CD4-positive, alpha-beta T cell treated with Interleukin-17A for 4 hours (primary cell): ENCODE measurements at places on chromosomes 3 and 15.

GRCh38 chr3:42707620-42708355, 5.2 kb upstream of the HHATL start:
- DNase-seq, result no peak

DNA sequence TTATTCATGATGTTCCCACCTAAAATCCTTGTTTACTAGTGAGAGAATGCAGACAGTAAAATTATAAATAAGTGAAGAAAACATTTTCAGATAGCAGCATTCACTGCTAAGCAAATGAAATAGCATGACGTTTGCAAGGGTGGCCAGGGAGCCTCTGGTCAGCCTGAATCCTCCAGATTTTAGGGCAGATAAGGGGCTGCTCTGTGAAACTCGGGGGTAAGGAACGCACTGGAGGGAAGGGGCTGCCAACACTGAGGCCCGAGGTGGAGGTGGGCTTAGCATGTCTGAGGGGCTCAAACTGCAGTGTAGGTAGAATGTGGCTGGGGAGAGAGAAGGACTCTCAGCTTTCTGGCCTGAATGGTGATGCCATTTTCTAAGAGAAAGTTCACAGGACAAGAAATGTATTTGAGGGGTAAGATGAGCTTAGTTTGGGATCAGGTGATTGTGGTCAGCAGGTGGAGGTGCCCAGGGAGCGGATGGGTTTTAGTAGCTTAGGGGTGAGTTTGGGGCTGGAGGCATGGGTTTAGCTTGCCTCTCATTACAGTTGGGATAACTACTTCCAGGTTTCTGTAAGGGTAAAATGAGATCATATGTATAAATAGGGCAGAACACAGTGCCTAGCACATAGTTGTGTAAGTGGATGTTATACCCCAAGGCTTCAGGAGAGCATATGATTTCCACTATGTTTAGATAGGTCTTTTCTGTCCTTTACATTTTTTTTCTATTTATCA, 20.5 kb downstream of the GPR171 start:
- no peak for DNase-seq

- no peak for DNase-seq
Measured at GRCh38 chr15:84800365-84800806, 16.8 kb upstream of the ALPK3 start.

- no peak for DNase-seq
Measured at GRCh38 chr3:55617385-55617784, 130.3 kb upstream of the WNT5A start.

DNA sequence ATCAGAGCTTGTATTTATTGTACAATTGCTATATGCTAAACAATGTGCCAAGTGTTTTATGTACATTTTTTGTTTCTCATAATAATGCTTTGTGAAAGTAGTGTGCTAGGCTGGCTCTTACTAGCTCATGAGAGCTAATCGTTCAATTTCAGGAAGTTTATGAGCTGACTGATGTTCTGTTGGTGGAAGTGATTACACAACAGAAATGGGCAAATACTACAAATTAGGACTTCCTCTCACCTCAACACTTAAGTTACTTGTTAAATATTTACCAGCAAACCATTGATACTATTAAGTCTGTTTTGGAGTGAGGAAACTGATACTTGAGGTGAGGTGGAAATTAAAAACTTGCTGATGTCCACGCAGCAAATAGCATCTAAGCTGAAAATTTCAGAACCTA, 32.3 kb downstream of the SLC9C1 start:
- DNase-seq, result no peak

GRCh38 chr3:105352976-105353375, 13.7 kb upstream of the ALCAM start:
- no peak for DNase-seq

DNA sequence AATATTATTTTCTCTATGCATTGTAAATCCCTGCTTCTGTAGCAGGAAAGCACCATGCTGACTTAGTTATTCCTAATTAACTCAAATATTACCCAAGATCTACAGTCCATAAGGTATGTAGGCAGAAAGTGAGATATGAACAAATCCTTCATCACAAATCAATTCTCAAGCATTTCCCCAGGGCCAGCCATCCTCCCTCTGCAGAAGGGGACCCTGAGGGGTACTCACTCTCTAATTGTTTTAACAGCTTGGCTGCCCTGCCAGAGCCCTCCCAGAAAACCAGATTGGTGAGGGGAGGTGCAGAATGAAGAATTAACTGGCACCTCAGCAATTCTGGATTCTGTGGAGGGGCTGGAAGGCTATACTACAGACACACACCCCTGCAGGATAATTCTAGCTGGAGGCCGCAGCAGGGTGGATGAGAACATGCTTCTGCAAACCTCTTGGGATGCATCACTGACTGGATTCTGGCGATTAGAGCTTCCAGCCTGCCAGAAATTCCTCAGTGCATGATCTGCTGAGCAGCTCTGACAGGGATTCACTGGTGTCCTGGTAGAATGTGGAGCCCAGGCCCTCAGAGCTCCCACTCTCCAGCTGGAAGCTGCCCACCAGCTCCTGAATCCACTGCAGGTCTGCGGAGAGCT, 88.6 kb upstream of the HERC1 start:
- no peak for DNase-seq

GRCh38 chr3:156300371-156300770, 180.0 kb downstream of the KCNAB1 start:
- DNase-seq, result no peak

GRCh38 chr3:11581237-11582190, 62.2 kb downstream of the VGLL4 start:
- DNase-seq, result no peak

- no peak for DNase-seq
Measured at GRCh38 chr3:49740427-49740826, 16.7 kb upstream of the GMPPB start.

DNA sequence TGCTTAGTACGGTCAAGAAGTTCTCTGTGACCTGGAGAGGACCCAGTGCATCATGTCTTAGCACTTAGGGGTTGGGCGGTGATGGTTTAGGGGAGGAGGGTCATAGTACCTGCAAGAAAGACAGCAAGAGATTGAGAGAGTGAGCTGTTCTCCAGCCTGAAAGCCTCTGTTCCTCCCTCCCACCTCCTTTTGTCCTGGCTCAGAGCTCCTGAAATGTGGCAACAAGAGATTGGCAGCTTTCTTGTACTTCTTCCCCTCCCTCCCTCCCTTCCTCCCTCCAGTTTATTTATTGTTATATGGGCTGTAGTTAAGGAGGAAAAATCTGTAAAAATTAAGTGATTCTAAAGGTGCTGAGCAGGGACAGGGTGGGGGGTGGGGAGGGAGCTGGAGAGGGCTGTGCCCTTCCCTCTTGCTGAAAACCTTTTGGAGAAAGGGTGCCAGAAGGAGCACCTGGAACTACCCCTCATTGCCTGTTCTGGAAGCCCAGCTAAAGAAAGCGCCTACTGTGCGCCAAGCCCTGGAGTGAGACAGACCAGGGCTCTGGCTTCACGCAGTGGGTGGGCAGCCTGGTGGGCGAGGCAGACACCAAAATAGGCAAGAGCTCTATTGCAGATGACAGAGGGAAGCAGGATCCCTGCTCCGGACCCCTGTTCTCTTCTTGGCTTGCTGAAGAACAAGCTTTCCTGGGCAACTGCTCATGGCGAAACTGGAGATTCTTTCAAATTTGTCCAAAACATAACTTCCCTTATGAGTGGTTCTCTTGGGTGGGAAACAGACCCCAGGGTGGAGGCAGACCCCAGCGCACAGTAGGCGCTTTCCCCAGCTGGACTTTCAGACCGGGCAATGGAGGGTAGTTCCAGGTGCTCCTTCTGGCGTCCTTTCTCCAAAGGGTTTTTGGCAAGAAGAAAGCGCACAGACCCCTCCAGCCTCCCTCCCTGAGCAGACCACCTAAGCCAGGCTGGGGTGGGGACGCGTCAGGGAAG, 35.6 kb downstream of the LINGO1 start:
- no peak for DNase-seq

GRCh38 chr3:143526011-143526545, 322.2 kb downstream of the SLC9A9 start:
- no peak for DNase-seq

DNA sequence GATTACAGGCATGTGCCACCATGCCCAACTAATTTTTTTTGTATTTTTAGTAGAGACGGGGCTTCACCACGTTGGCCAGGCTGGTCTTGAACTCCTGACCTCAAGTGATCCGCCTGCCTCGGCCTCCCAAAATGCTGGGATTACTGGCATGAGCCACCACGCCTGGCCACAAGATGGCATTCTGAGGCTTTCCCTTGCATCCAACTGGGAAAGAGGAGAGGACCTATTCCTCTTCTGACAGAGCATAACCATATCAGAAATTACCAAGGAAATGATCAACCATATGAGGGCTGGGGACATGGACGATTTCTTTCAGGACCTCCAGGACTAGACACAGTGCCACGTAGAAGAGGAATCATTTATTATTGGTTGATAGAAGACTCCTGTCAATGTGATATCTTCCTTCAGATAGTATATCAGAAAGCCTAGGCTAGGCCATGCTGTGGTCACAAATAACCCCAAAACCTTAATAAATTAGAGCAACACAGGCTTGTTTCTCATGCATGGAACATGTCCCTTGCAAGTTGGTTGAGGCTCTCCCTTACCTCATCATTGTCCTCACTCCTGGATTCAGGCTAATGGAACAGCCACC, 372.3 kb upstream of the IL12A start:
- no peak for DNase-seq

- DNase-seq, result no peak
Measured at GRCh38 chr15:35696767-35697231, 150.8 kb upstream of the DPH6 start.

GRCh38 chr3:193040836-193041672, 123.4 kb upstream of the MB21D2 start:
- peak; percentile 3 for DNase-seq

DNA sequence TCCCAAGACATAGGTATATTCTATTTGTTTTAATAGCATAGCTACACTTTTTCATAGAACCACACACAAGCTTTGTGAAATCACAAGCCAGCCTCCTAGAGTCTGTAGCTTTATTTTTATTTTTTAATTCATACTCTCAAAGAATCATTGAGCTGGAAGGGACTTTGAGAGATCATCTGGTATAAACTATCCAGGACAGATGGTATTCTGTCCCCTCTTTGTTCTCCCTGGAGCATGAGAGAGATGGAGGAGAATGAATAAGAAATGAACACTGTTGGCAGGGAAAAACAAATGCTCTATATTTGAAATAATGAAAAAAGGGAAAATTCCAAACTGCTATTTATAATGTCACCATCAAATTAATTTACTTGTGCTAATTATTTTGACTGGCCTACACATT, 338.7 kb upstream of the IL12A start:
- no peak for DNase-seq

- DNase-seq, result no peak
Measured at GRCh38 chr3:170465955-170466354, 47.3 kb downstream of the CLDN11 start.

GRCh38 chr3:130548356-130548755, 31.4 kb downstream of the COL6A6 start:
- no peak for DNase-seq

DNA sequence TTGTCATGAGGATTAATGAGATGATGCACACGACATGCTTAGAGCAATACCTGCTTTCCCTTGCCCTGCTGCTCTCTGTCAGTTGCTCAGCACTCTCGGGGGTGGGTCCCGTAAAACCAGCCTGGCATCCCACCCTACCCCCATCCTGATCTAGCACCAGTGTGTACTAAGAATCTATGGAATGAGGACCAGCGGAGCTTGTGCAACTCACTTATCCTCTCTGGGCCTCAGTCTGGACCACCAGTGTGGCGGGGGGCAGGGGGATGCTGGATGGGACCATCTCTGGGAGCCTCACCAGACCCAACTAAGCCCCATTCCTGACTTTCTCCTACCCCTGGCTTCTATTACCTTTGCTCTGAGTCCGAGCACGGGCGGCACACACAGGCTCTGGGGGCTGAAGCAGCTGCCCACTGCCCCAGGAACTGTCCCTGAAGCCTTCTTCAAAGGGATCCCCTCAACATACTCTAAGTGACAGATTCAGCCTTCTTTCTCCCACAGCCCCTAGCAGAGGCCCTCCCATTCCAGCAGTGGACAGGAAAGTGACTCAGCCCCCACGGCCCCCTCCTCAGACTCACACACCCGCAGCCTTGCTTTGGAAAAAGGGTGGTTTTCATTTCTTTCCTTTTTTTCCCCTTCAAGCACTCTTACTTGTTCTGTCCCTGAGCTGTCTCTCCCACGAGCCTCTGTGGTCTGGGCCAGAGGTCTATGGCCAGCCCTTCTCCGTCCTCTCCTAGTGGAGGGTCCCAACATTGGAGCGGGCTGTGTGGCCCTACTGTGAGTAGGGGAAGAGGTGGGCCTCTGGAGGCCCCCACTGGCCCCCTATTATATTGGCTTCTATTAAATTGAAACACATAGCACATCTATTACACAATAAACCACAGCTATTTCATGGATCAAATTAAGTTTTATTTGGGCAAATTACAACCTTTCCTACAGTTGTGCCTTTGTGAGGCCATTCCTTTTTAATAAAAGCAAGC, 100.3 kb downstream of the SMAD6 start:
- DNase-seq, result no peak

- no peak for DNase-seq
Measured at GRCh38 chr3:97872525-97873042, 50.8 kb downstream of the CRYBG3 start.

- DNase-seq, result no peak
Measured at GRCh38 chr3:132625613-132626012, 28.5 kb downstream of the ACKR4 start.

DNA sequence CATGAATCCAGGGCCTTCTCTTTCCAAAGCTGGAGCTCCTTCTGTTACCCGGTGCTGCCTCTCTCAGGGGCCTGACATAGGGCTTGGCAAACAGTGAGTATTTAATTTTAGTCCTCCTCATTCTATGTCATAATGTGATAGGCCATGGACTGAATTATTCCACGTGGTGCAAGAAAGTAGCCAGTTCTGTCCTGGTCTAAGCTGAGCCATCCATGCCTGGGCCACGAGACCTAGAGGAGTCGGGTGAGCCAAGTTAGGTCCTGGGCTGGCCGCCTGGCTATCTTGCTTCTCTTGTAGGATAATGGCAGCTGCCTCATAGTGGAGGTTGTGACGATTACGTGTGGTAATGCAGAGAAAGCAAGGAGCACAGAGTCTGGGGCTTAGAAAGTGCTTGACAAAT, 170.6 kb downstream of the FAM43A start:
- no peak for DNase-seq

GRCh38 chr15:100898152-100898490, 18.5 kb downstream of the ALDH1A3 start:
- no peak for DNase-seq

DNA sequence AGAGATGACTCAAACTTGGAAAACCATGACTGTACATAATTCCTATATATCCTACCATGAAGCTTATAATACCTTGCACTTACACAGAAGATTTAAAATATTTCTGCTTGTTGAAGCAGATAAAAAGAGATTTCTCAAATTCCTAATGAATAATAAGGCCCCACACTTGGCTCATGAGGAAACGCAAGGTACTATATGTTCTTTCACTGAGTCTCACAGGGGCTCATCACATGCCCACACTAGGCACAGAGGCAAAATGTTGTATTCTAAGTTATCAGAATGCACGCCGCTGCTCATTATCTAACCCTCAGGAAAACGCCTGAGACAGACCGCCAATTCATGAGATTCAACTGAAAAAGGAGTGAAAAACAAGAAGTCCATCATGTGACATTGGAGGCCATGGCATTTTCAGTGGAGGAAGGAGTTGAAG, 5.6 kb downstream of the MYO1E start:
- no peak for DNase-seq
